Stimulated activated CD8-positive, alpha-beta memory T cell treated with anti-CD3 and anti-CD28 coated beads, Interleukin-4, amount 100 ng/mL, for 4 hours (primary cell): ENCODE measurements at places on chromosomes 3 and 15.

DNA sequence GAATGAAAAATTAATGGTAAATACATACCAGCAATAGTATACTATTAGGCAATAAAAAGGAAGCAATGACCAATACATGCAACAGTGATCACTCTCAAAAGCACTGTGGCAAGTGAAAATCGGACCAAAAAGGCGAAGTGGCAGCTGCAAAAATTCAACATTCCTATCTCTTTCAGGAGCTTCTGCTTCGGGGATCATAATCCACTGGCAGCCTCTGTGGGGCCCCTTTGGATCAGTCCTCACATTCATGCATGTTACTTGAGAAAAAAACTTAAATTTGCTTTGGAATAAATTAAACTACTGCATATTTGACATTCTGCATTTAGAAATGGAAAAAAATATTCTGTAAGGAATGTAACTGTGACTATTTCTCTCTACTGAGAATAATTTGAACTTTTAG is 425.6 kb downstream of the NR2F2 start:
- no peak for DNase-seq

DNA sequence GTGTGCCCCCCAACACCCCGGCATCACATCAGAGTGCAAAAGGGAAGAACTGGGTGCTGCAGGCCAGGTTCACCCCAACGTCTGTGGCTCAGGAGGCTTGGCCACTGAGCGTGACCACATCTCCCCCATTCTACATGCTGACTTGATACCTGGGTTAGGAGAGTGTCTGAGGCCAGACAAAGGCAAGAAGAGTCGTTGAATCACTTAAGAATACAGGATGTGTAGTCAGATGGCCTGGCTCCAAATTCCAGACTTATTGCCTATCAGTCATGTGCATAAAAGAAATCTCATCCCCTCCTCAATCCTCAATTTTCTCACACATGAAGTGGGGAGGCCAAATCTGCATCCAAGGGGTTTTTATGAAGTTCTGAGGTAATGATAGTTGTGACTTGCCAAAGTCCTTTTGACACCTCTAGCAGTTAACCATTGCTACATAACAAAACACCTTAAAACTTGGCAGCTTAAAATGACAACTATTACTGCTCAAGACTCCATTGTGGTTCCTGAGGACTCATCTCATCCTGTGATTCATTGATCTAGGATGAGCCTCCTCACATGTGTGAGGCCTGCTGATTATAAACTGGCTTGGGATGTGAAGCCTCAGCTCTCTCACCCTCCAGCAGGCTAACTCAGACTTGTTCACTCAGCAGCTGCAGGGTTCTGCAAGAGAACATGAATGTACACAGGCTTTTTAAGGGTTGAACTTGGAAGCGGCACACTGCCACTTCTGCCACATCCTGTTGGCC is 138.8 kb upstream of the TLE3 start:
- no peak for DNase-seq

- no peak for DNase-seq
Observed at GRCh38 chr15:80414546-80415357, 10.6 kb downstream of the ARNT2 start.

- no peak for DNase-seq
Observed at GRCh38 chr3:139627759-139628158, 50.0 kb downstream of the NMNAT3 start.

DNA sequence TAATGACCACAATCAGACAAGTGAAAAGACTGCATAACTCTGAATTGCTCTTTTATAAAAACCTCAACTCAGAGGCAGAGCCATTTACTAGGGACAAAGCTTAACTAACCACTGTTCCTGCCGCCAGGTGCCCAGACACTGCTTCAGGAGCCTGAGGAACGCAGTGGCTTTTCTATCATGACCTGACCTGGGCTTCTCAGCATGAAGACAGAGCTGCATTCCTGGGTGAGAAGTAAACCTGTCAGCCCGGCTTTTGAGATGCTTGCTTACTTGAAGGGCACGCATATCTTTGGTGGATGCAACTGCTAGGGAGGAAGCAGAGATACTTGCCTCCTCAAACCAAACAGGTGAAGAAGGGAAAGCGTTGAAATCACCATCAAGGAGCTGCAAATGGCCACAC is 7.9 kb downstream of the LRRC31 start:
- no peak for DNase-seq

DNA sequence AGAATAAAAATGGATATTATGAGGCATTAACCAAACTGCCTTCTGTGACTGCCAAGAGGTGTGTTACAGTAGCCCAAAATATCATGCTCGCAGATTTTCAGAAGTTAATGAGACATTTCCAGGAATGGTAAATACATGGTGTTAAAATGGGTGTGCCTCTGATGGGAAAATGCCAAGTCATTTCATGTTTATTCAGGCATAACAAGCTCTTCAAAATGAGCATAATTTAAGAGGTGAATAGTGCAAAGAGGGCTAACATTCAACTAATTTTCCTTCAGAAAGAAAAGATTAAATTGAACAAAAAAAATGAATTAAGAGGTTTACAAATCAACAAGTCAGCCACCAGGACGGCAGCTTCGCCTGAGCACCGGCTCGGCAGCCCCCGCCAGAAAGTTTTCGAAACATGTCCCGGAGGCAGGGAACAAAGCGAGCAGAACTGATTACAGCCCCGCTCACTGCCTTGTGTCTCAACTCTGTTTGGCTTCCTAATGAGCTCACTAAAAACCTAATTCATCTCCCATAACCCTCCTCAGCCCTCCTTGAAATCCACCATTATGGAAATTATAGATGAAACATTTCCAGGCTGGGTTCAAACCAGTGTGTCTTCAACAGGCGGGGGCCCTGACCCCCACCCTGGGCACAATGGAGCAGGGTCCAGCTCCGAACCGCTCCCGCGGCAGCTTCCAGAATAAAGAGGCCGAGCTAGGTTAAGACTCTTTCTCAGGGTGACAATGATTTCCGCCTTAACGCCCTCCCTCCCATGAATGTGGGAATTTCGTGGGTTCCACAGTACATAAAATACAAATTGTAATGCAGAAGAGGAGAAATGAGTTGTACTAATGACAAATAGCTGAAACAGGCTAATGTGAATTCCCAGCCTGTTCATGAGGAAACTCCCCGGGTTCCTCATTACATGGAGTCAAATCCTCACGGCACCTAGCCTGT is 43.9 kb downstream of the MEIS2 start:
- DNase-seq, result no peak

- no peak for DNase-seq
Observed at GRCh38 chr3:143697975-143698374, 150.3 kb downstream of the SLC9A9 start.

GRCh38 chr15:74631935-74632560 is 16.4 kb downstream of the CLK3 start:
- DNase-seq, result no peak

DNA sequence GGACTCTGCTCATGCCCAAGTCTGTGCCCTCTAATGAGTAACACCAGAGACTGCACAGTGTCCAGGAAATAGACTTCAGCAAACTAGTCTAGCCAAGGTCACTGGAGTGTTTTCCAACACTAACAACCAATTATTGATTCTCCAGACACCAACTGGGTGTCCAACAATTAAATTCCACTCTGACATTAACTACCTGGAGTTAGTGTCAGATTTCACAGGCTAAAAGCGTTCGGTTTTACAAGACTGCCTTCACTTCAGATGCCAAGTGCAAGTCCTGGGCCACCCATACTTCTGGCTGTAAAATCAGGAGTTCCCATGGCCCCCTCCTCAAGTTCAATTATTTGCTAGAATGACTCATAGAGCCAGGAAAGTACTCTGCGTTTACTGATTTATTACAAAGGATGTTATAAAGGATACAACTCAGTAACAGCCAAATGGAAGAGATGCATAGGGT is 20.8 kb upstream of the CFAP161 start:
- DNase-seq, result no peak

GRCh38 chr15:45088801-45089711 is 24.9 kb downstream of the DUOX2 start:
- no peak for DNase-seq

DNA sequence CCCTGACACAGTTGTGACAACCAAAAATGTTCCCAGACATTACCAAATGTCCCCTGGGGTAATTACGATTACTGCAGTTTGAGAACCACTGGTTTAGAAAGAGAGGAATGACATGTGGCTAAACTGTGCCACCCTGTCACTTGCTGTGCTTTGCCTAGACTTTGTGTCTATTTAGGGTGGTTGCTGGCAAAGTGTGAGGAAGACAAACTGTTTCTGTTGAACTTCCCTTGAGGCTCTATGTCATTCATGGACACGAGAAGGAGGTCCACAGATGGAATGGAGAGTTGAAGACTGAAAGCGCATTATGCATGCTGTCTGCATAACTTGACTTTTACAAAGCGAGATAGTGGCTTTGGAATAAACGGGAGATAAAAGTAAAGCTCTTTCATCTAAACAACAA is 316.7 kb downstream of the FEZF2 start:
- no peak for DNase-seq

- no peak for DNase-seq
Observed at GRCh38 chr3:37913522-37913921, 51.8 kb downstream of the CTDSPL start.

- DNase-seq, result no peak
Observed at GRCh38 chr3:47010111-47010712, 30.7 kb downstream of the NBEAL2 start.

DNA sequence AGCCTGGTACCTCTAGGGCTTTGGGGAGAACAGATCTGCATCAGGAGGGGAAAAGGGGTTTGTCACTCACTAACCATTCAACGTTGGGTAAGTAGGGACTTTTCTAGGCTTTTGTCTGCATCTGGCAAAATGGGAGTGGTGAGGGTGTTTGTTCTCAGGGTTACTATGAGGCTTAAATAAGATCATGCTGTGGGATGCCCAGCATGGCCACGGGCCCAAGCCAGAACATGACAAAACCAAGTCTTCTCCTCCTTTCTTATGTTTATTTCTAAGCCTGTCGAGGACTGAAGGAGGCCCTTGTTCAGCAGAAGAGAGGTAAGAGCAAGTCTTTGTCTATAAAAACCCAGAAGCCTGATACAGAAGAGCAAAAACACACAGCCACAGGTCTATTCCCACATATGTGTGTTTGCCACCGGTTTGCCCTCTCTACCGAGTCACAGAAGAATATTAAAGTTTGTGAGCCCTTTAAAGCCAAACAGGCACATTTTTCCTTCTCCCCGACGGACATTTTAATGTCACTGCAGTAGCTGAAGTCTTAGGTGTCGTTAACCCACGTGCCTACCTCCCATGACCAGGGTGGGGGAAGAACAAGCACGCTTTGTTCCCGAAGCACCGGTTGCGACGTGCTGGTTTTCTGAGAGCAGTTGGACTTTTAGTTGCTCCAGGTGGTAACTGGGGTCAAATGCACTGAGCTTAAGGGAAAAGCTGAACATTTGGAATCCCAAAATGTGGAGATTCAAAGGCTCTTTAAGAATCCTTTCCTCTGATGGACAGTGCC is 72.1 kb downstream of the NOX5 start:
- DNase-seq, result no peak

GRCh38 chr3:152328841-152329240 is 60.1 kb downstream of the MBNL1 start:
- DNase-seq, result no peak

- no peak for DNase-seq
Observed at GRCh38 chr3:157117875-157118654, 41.9 kb downstream of the CCNL1 start.

- no peak for DNase-seq
Observed at GRCh38 chr3:87269723-87270122, 6.7 kb downstream of the POU1F1 start.

GRCh38 chr3:35380196-35380595 is 259.1 kb upstream of the ARPP21 start:
- DNase-seq, result no peak

DNA sequence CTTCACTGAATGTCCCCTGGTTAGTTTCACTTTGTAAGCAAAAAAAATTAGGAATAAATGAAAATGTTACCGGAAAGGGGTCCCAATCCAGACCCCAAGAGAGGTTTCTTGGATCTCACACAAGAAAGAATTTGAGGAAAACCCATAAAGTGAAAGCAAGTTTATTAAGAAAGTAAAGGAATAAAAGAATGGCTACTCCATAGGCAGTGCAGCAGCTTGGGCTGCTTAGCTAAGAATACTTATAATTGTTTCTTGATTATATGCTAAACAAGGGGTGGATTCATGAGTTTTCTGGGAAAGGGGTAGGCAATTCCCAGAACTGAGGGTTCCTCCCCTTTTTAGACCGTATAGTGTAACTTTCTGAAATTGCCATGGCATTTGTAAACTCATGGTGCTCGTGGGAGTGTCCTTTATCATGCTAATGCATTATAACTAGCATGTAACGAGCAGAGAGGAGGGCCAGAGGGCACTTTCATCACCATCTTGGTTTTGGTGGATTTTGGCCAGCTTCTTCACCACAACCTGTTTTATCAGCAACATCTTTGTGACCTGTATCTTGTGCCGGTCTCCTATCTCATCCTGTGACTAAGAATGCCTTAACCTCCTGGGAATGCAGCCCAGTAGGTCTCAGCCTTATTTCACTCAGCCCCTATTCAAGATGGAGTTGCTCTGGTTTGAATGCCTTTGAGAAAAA is 41.0 kb upstream of the CMSS1 start:
- no peak for DNase-seq

- DNase-seq, result no peak
Observed at GRCh38 chr3:134659391-134660045, 8.7 kb upstream of the KY start.

GRCh38 chr15:62901909-62902546 is 140.5 kb upstream of the TPM1 start:
- no peak for DNase-seq

- no peak for DNase-seq
Observed at GRCh38 chr3:171558188-171558696, 98.0 kb upstream of the TNIK start.

DNA sequence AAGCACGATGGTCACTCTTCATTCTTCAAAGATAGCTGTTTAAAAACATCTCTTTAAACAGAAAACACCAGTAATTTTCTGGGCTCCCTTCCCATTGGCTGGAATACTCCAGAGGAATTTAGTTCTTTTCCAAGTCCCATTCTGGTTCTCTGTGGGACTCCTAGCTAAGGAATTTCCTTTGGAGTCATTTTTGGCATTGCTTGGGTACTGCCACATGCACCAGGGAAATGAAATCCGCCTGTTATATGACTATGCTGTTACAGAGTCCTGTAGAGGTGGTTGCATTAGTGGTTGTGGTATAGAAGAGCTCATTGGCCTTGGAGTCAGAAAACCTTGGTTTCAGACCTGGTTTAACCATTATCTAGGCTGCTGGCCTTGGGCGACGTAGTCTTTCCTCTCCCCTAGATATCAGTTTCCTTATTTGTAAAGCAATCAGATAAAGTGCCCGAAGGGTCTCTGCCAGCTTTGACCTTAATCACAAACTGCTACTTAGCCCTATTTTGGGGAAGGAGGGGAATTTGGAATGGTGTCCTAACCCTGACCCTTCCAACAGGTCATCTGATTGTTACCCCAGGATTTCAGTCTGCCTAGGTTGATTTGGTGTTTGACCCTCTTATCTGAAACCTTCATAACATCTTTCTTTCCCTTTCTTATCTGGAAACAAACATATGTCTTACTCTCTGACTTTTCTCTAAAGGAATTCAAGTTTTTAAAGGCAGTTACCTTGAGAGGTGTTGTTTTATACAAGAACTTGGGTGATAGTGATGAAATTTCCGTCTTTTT is 13.4 kb downstream of the RTP1 start:
- no peak for DNase-seq

DNA sequence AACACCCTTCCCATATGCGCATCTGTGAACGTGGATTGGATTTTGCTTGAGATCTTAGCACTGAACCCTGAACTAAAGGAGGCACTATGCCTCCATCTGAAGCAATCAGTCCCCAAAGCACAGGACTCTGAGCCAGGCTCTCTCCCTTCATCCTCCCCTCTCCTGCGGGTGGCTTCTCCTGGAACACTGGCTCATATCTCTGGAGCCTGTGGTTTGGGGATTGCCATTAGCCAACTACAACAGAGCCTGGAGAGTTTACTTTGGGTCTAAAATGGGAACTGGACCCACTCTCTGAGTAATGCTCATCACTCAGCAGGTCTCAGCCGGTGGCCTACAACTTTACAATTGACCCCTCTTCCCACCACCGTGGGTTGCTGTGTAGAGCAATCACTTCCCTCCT is 190.8 kb upstream of the HES1 start:
- no peak for DNase-seq
